EH (cell line): ENCODE measurements at places on chromosomes 7 and 10.
A peak's percentile ranks its signal among the peaks of the same experiment; 100 is the strongest.

GRCh38 chr10:124640538-124641231 lies 103.5 kb downstream of the FAM53B start:
- no peak for DNase-seq

DNA sequence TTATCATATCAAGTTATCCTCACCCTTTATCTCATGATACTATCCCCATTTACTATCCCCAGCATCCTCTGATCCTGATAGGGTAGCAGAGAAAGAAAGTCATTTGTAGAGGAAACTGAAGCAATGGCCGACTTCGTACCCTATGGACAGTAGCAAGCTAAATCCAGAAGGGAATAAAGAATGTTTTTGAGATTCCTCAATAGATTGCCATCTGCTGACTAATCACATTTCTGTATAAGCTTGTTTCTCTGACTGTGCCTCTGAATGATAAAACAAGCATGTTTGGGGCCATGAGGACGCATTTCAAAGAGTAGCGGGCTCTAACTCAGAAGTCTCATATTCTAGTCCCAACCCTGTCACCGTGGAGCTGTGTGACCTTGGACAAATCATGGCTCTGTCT lies 13.2 kb upstream of the FAM107B start:
- DNase-seq = peak; percentile 41

DNA sequence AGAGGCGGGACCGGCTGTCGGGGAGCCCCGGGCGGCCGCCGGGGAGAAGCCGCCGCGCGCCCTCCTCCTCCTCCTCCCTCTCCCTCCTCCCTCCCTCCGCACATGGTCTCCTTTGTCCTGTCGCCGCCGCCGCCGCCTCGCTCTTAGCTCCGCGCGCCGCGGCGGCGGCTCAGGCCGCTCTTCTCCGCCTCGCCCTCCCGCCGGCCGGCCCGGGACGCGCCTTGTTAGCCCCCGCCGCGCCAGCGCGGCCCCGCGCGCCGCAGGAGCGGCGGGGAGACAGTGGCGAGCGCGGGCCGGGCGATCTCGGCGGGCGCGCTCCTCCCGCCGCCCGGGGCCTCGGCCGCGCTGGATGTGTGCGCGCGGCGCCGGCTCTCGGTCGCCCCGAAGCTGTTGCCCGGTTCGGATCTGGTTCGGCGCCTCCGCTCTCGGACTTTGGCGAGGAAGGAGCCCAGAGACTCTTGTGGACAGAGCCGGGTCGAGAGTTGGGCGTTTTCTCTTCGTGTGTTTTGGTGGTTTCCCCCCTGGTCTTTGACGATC lies 437.4 kb upstream of the GALNT17 start:
- DNase-seq = peak; percentile 52

DNA sequence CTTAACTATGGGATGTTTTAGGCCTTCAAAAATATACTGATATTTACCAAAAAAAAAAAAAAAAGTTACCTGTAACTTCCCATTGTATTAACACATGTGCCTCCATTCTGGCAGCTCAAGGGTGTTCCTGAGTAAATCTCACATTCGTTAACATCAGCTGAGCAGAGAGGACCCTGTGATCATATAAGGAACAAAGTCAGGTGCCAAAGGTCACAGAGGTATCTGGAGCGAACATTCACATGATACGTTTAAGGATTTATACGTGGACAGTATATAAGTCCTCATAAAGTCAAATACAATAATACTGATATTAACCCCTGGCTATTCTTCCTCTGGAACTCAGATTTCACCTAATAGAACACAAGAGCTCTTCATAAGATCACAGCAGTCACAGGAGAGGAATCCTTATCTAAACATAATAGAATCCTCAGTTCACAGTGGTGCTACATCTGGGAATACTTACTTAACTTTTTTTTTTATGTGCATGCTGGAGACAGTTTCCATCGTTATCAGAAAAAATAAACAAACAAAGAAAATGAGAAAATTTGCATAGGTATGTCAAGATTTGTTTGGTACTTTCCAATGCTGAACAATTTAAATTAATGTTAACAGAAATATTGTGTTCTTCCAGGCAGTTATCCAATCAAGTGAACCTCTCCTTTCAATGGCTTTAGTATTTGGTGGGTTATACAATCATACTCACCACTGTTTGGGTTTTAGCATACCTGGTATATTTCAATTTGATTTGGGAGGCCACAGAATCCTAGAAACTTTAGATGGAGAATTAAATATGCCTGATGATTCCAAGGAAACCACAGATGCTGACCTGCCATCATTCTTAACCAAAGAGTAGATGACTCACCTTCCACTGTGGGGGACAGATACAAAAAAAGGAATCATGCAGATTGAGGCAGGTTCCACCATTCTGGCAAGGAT lies 6.6 kb downstream of the CUBN start:
- peak; percentile 89 for DNase-seq

DNA sequence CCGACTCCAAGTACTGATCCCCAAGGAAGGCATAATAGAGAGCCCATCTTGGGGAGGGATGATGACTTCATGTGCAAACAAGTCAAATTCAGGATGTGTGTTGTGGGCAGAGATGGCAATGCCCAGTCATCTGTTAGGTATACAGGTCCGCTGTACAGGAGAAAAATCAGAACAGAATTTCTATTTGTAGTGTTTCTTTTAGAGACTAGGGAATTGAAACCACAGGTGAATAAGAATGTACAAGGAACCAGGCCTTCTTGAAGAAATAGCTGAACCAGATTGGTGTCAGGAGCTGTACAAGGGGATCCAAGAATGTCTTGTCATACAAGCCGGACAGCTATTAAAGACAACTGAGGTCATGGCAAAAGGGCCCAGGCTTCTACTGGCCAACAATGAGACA lies 147.9 kb downstream of the PFKFB3 start:
- no peak for DNase-seq

GRCh38 chr10:103667356-103667755 lies 173.9 kb downstream of the NEURL1 start:
- peak; percentile 28 for DNase-seq

DNA sequence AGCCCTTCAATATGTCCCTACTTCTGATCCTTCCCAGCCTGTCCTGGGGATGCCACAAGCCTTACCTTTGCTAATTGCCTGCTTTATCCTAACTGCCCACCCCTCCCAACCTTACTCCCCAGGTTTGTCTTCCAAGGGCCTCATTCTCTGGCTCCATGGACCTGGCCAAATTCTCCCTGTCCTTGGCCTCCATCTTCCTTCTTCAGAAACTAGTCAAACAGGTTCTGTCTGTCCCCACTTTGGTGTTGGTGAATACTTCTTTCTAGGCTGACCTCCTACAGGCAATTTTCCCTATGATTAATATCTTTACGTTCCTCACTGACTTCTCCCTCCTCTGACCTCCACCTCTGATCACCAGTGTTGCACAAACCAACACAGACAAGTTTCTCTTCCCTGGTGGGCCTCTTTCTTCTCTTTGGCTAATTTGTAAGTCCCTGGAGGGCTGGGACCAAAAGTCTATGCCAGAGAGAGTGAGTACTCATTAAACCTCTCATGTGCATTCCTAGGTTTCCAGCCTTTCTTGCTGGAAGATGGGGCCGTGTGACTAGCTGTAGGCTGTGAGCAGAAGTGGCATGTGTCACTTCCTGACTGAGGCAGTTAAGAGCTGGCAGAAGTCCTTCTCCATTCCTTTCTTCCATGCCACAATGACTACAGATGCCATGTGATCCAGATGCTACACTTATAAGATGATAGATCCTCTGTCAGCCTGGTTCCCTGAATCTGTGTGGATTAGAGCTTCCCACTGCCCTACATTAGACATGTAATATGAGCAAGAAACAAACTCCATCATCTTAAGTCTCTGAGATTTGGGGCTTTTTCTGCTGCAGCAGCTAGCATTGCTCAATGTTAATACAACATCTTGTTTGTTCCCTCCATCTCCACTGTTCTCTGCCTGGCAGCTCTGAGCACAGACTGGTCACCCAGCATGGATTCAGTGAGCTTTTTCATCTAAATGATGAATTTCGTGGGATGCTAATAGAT lies 382.7 kb downstream of the RPS24 start:
- DNase-seq = peak; percentile 95

- DNase-seq = no peak
Measured at GRCh38 chr10:114575417-114576131, 82.5 kb downstream of the ABLIM1 start.

- no peak for DNase-seq
Measured at GRCh38 chr10:59734014-59734462, 19.2 kb downstream of the MRLN start.

- DNase-seq = no peak
Measured at GRCh38 chr10:91171485-91171884, 49.0 kb upstream of the PCGF5 start.

- DNase-seq = no peak
Measured at GRCh38 chr10:104318810-104319741, 19.2 kb downstream of the ITPRIP start.

DNA sequence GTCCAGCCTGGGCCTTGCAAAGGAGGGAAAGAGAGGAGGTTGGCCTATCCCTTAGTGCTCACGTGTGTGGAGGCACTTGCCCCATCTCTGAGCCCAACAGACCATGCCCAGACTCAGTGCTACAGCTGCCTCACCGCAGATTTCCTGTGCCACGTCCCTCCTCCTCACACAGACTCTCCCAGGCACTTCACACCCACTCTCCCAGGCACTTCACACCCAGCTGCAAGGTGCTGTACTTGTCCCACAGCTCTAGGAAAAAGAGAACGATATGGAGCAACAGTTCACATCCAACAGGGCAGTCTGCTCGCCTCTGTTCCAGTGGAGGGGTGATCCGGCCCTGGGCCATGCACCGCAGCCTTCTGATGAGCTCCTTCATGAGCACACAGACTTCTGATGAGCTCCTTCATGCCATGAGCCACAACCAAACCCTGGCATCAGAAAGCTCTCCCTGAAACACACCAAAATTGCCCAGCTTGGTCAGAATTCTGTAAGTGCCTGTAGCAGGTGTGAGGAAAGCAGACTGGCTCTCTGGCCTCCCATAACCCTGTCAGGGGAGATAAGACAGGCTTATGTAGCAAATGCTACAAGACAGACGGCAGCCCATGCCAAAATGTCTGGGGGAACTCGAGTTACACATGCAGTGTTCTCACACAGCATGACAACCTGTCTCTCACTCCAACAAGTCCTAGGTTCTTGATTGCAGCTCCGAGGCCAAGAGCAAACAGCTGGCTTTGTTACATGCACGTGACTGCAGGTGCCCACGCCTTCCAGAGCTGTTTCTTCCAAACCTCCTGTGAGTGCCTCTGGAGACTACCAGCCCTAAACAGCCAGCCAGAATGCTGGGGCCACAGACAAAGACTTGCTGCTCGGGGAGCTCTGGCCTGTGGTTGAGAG lies 348.5 kb downstream of the GRID1 start:
- no peak for DNase-seq

- no peak for DNase-seq
Measured at GRCh38 chr7:148371280-148371937, 219.2 kb upstream of the C7orf33 start.

GRCh38 chr7:5294169-5294987 lies 11.6 kb downstream of the SLC29A4 start:
- no peak for DNase-seq

- no peak for DNase-seq
Measured at GRCh38 chr7:910441-910861, 34.1 kb downstream of the GET4 start.

DNA sequence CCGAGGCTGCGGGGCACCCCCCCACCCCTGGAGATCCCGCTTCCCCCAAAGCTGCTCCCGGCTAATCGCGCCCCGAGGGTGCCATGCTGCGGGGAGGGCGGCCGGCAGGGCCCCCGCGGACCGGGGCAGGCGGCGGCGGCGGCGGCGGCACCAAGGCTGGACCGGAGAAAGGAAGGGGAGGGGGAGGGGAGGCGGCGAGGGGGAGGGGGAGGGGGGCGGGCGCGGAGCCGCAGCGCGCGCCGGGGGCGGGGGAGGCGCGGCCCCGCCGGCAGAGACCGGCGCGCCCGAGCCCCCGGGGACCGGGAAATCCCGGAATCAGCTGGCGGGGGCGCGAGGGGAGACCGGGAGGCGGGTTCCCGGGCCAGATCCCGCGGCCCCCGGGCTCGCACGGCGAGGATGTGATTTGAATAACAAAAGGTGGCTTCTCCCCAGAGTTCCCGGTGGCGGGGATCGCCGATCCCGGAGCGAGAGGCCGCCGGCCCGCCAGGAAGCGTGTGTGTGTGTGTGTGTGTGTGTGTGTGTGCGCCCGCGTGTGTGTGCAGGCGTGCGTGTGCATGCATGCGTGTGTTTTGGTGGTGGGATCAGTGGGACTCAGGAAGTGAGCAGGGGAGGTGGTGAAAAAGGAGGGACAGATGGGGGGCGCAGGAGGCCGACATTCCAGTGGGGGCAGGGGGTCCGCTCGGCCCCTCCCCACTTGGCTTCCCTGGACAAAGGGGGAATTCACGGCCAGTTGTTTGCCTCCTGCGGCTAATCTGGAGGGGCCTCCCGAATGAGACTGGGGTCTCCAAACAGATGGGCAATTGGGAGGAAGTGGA lies 99.5 kb downstream of the HIP1 start:
- peak; percentile 37 for DNase-seq

DNA sequence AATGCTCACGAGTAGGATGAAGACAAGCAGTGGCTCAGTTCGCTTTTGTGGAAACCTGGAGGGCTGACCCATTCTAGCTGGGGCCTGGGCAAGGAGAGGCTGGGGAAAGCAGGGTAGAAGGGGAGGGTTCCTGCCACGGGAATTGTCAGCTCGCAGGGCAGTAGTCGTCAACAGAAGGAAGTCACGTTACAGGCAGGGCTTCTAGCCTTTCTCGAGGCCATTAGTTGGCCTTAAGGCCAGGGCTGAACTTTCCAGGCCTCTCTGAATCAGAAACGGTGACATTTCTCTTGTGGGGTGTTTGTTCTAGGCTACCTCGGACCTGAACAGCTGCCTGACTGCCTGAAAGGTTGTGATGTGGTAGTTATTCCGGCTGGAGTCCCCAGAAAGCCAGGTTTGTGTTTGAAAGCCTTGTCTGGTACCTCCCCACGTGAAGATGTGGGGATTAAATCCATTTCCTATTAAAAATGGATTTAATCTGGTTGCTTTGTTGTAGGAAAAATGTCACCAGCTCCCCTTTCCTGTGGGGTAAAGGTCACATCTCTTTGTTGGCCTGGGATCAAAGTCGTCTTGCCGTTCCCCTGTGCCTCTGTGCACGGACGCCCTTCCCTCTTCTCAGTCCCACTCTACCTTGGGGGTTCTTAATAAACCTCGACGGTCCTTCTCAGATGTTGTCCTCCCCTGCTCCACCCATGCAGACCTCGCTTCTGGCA lies 9.4 kb downstream of the MDH2 start:
- DNase-seq = no peak

- no peak for DNase-seq
Measured at GRCh38 chr10:12022580-12023257, 19.9 kb downstream of the UPF2 start.
